ENCODE measurements at places on chromosomes 6 and 20.

GRCh38 chr6:90217506-90218127, 79.0 kb downstream of the BACH2 start:
- no peak for DNase-seq

GRCh38 chr6:122248001-122248669, 151.3 kb upstream of the HSF2 start:
- no peak for DNase-seq

- no peak for DNase-seq
Observed at GRCh38 chr6:21107796-21108195, 485.8 kb upstream of the SOX4 start.

DNA sequence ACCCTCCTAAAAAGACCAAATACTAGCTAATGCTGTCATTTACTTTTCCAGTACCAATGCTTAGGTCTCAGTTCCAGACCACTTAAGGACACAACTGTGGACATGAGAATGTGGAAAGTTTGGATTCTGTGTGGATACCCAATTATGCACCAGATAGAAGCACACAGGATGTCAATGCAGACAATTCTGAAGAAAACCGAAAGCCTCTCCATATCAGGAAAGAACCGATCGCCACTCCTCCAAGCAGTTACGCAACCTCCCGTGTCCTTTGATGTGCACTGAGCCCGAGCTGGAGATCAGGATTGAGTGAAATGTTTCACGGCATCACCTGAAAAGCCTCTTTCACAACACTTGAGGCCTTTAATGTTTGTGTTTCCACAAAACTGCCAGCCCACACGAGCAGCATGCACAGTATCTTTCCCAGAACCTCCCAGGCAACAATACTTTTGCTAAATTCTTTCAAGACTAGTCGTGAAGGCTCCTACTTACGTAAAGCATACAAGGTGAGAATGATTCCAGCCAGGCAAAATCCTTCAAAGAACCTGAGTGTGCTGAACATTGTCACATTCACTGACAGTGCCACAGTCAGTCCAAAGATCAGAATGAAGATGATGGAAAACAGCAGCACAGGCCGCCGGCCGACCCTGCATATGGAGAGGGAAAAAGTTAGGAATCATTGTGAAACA, 47.0 kb downstream of the SLC22A23 start:
- DNase-seq, result no peak

GRCh38 chr6:137043710-137044365, 927 bp downstream of the IL20RA start:
- no peak for DNase-seq

DNA sequence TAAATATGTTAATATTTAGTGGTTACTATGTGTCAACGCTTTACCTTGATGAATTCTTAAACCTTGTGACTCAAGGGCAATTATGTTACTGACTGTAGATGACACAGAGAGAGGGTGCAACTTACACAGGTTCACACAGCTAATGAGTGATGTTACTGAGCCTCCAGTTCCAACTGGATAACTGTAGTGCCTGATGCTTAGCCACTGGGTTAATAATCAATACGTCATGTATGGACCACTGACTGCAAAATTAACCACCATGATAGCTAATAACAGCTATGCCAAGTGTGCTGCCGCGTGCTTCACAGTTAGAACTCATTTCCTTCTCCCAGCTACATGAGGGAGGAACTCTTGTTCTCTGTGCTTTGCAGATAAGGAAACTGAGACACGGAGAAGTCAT, 45.4 kb downstream of the SIRPA start:
- DNase-seq, result no peak

DNA sequence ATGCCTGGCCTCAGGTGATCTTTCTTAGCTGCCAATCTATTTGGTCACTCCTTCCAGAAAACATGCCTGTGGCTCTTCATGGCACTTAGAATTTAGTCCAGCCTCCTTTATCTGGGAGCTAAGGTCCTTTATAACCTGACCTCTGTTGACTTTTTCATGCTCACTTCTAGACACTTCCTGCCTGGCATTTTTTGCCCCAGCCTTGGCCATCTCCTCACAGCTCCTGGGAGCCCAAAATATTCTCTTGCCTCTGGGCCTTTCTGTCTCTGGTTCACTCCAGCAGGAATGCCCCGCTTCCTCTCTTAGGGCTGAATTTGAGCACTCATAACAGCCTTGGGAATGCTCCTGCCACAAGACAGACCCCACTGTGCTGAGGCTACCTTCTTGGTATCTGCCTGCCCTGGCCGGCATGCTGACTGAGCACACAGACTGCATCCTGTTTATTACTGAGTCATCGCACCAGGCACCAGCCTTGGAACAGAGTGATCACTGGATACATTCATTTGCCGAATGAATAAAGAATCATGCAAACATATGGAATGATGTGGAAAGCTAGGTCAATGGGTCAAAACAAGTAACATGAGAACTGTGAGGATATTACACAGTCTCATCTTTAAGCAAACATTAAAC, 5.8 kb upstream of the EEF1E1 start:
- DNase-seq, result no peak

- no peak for DNase-seq
Observed at GRCh38 chr6:88296694-88297093, 130.5 kb upstream of the CNR1 start.

Data from NCI-H524 treated with DMSO at 0.1 percent for 48 hours (cell line).